ENCODE measurements at places on chromosomes 2 and 18.

- no peak for DNase-seq
Observed at GRCh38 chr18:37435150-37435867, 130.3 kb downstream of the CELF4 start.

- DNase-seq: no peak
Observed at GRCh38 chr2:225999692-226000091, 600.2 kb downstream of the NYAP2 start.

GRCh38 chr2:60364491-60364890 is 189.0 kb downstream of the BCL11A start:
- DNase-seq: no peak

DNA sequence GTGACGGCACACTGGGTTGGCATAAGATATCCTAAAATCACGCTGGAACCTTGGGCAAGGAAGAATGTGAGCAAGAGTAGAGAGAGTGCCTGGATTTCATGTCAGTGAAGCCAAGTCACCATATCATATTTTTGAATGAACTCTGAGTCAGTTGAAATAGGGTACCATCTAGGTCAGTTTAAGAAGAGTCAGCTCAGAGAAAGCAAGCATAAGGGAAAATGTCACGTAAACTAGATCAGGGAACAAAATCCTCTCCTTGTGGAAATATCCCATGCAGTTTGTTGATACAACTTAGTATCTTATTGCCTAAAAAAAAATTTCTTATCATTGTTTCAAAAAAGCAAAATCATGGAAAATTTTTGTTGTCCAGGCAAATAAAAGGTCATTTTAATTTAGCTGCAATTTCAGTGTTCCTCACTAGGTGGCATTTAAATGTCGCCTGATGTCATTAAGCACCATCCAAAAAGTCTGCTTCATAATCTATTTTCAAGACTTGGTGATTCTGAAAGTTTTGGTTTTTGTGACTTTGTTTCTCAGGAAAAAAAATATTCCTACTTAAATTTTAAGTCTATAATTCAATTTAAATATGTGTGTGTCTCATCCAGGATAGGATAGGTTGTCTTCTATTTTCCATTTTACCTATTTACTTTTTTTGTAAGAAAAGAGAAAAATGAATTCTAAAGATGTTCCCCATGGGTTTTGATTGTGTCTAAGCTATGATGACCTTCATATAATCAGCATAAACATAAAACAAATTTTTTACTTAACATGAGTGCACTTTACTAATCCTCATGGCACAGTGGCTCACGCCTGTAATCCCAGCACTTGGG is 19.6 kb downstream of the RSAD2 start:
- DNase-seq: no peak

- no peak for DNase-seq
Observed at GRCh38 chr2:126638746-126639145, 17.2 kb upstream of the GYPC start.

DNA sequence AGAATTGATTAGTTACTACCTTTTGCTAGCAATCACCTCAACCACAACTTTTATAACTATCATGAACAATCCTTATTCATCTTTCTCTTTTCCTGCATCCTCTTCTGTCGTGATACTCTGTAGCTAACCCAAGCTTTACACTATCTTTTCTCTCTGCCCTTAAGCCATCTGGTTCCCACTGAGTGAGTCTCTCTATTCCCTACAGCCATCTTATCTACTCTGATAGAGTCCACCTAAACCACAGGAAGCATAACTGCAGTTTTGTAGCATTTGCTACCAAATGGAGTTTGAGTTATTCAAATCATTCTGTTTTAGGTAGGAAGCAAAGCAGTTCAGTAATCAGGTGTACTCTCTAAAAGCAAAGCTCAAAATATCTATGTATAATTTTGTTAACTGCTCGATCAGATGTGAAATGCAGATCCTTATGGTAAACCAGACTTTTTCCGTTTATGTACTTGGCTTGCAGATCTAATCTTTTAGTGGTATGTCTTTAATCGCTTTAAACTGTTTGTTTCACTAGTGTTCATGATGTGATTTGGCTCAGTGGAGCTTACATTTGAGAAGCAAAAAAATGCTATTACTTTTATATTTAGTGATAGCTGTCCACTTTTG is 91.0 kb downstream of the CSRNP3 start:
- DNase-seq: no peak

DNA sequence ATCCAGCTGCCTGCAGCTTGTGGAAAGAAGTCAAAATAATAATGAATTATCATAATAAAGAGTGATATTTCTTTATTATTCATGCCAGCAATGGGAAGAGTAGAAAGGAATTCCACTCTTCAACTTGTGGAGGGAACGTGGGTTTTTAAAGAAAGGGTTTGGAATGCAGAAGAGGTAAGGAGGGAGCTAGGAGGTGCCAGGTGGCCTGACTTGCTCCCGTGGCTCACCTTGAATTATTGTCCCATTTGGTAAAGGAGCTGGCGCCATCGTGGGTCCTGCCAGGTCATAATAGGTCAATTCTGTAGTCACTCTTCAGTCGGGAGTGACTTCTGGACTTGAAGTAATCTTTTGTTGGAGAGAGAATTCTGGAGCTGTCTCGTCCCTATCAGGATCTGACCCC is 95.2 kb upstream of the BARD1 start:
- no peak for DNase-seq

Measured in activated CD4-positive, alpha-beta T cell treated with anti-CD3 and anti-CD28 coated beads for 1 hour (primary cell).